ENCODE measurements at places on chromosomes 2 and 18.

- no peak for DNase-seq
Observed at GRCh38 chr2:235572592-235572991, 78.7 kb downstream of the AGAP1 start.

DNA sequence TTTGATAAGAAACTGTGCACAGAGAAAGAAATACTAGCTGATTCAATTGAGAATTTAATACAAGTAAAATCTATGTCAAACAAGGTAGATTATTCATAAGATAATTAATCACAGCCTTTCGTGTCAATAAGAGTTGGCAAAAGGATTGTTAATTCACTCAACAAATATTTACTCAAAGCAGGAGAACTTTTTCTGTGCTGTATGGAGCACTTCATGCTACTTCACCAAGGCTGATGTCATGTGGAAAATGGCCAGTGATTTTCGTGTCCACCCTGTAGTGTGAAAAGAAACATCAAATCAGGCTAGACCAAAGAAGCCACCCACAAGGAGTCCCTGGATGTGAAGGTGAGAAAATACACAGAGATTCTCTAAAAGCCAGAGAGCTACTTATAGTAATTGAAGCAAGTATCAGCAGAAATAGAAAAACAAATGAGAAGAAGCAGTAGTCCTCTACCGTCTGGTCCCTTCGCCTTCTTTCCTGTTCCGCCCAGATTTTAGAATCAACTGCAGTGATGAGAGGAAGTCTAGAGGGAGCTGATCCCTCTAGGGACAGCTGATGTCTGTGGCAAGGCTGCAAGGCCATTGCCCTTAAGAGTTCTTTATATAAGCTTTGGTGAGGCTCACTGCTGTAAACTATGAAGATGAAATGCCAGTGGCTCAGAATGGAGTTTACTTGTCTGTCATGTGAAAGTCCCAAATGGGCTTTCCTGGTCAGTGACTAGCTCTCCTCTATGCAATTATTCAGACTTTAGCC lies 201.3 kb upstream of the APCDD1 start:
- no peak for DNase-seq

DNA sequence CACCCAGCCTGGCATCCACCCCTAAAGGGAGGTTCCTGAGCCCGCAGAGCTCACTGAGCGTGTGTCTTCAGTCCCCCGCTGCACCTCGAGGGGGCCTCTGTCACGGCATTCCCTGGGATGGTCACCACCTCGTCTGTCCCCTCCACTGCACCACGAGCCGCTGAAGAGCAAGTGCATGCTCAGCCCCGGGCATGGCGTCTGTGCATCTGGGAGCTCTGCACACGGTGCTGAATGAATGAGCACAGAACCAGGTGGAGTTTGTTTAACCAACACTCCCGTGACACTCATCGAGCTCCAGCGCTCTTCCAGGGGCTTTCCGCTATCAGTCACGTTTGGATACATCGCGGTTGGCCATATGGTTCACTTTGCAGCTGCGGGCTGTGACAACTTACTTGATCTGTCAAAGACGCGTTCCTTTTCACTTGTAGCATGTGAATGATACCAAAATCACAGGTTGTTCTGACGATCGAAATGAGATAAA lies 9.2 kb downstream of the ALLC start:
- DNase-seq = no peak

GRCh38 chr2:43333656-43334144 lies 107.3 kb upstream of the ZFP36L2 start:
- peak; percentile 50 for DNase-seq

- DNase-seq = no peak
Observed at GRCh38 chr2:173101687-173102086, 26.0 kb downstream of the MAP3K20 start.

GRCh38 chr18:42028247-42028832 lies 73.3 kb downstream of the PIK3C3 start:
- DNase-seq = peak; percentile 18

GRCh38 chr2:196066291-196067087 lies 2.1 kb downstream of the DNAH7 start:
- peak; percentile 26 for DNase-seq

DNA sequence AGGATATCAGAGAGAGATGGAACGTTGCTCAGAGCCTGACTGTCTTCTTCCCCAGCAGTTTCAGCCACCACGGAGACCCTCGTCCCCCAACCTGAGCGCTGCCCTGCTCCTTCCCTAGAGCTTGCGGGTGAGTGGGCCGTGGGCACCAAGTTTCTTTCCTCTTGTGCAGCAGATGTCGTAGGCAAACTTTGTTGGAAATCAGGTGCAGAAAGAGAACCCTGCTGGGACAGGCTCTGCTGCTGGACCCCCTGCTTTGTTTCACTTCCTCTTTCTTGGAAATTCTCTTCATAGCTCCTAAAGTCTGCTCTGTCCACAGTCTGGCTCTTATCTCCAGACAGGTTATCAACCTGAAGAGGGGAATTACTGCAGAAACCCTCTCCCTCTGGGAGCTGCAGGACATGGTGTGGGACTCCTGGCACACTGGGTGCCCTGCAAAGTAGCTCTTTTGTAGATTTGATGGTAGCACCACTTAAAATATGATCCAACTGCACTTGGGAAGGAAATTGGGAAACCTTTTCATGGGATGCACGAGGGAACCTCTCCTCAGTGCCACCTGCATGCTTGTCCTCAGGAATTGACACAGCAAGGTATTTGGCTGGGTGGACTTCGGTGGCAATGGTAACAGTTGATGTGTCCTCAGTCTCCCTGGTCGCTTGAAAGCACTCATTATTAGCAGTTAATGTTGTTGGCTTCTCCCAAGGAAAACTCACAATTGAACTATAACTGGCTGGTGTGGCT lies 92.2 kb downstream of the ALPK2 start:
- DNase-seq = peak; percentile 47

DNA sequence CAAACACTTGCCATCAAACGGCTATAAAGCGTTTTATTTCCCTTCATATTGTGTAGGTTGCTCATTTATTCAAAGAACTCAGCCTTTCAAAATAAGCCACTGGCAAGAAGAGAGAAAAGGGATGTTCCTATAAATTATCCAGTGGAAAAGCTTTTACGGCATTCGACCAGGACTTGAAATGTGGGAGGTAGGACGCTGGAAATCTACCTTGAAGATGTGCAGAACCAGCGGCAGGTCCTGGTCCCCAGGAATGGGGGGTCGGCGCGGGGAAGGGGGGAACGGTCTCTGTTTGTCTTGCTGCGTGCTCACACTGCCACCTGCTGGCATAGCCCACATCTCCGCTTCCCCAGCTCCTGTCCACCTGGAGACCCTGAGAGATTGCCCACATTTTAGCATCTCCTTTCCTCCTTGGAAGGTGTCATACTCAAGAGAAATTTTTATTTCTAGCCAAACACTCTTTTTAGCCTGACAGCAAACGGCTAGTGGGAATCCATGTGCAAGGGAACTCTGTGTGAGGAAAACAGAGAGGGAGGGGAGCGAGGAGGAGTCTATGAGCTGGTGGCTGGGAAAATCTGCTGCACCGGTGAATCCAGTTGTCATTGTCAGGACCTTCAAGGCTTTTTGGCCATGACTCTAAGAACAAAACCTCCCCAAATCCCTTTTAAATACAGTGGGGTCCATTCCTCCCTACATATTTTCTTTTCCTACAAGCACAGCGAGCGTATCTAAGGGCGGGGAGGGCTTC lies 349.0 kb upstream of the PKDCC start:
- DNase-seq = peak; percentile 54

- DNase-seq = no peak
Observed at GRCh38 chr2:222338374-222338773, 39.6 kb upstream of the PAX3 start.

GRCh38 chr2:46806526-46806925 lies 109.1 kb downstream of the MCFD2 start:
- DNase-seq = no peak

- no peak for DNase-seq
Observed at GRCh38 chr2:39350658-39351057, 86.4 kb downstream of the MAP4K3 start.

GRCh38 chr18:48412339-48412929 lies 3.3 kb upstream of the ZBTB7C start:
- peak; percentile 42 for DNase-seq

GRCh38 chr2:198604599-198604998 lies 800.2 kb downstream of the PLCL1 start:
- DNase-seq = no peak

DNA sequence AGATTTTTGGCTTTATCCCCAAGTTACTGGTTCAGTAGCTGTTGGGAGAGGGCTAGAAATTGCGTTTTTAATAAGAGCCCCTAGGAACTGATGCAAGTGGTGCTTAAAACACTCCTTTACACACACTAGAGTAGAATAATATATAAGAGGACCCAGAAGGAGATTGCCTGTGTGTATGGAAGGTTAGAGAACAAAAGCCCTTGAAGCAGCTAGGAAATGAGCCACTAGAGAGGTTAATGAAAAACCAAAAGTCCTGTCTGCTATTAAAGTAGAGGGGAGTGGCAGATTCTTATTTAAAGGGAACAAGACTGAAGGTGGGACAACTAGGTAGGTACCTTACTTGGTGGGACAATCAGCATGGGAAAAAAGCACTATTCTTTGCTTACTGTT lies 14.4 kb upstream of the SLC39A10 start:
- DNase-seq = no peak

DNA sequence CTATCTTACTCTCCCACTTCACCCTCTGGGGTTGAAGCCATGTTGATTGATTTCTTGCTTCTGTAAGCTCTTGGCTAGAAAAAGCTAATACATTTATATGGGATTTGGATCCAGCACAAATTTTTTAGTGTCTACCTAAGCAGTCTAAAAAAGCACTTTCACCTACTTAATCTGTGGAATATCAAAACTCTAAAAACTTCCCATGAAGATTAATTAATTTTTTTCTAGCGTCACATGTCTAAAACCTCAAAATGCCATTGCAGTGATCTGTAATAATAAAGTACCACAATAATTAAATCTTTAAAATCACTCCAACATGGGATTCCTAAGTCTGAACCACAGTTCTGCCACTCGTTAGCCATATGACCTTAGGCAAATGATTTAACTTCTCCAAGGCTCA lies 180.1 kb downstream of the EN1 start:
- DNase-seq = no peak

GRCh38 chr2:64978514-64979268 lies 10.5 kb upstream of the SLC1A4 start:
- DNase-seq = no peak

GRCh38 chr2:120750488-120751210 lies 15.0 kb downstream of the GLI2 start:
- DNase-seq = no peak

GRCh38 chr18:63505566-63506335 lies 29.0 kb downstream of the SERPINB5 start:
- no peak for DNase-seq

- DNase-seq = no peak
Observed at GRCh38 chr2:237692601-237693290, 65.4 kb downstream of the LRRFIP1 start.

DNA sequence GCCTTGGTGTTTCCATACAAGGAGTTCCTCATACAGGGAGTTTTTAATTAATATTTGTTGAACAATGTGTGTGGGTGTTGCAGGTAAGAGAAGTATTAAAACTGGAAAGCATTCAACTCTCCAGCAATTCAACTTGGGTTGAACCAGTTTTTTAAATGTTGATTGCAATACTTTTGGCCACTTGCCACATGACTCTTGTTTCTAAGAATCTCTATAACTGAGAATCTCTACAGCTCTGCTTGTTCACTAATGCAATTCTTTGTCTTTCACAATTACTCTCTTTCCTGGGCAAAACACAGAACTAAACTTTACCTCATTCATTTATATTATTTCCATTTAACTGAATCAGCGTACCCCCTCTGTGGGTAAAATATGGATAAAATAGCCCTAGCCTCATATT lies 429.4 kb downstream of the ARHGAP15 start:
- DNase-seq = no peak

- no peak for DNase-seq
Observed at GRCh38 chr2:159904959-159905305, 106.9 kb upstream of the CD302 start.

DNA sequence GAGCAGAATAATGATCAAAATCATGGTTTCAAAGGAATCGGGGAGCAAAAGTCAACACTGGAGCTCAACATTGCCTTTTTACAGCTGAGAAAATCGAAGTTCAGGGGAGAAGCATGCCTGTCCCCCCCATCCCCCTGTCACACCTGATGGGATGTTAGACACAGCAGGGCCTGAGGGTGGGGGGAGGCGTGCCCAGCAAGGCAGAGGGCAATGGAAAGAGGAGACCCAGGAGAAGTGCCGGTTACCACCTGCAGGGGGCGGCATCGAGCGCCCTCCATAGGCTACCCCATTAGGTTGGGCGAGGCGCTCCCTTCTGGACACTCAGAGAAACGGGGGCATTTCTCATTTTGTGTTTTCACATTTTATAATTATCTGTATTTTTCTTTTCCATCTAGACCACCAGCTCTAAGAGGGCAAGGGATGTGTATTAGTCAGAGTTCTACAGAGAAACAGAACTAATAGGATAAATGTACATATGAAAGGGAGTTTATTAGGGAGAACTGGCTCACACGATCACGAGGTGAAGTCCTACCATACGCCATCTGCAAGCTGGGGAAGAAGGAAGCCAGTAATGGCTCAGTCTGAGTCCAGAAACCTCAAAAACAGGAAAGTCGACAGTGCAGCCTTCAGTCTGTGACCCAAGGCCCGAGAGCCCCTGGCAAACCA lies 271.3 kb downstream of the LRATD1 start:
- no peak for DNase-seq

DNA sequence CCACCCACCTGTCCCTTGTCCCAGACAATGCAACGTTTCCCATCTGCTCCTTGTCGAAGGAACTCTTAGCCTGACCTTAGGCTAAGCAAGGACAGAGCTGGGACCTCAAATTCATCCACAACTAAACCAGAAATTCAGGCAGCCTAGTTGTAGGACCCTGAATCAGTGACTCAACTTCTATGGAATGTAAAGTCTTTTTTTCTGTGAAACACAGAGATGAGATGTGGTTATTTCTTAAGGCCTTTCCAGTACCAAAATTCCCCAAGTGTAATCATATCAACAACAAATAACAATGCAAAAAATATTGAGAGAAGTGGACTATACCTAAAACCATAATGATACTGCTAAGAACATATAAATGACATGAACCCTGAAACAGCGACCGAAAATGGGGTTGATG lies 46.7 kb downstream of the EN1 start:
- DNase-seq = no peak

DNA sequence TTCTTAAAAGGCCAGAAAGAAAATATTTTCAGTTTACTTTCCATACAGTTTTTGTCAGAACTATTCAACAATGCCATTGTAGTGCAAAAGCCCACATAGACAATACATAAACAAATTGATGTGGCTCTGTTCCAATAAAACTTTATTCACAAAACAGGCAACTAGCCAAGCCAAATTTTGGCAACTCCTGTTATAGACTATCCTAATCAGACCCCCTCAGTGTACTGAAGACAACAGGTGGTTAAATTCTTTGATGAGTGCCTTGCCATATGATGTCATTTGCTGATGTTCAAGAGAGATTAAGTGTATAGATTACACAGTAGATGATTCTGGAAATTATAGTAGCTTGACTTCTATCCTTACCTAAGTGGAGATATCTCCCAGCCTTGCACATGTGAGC lies 83.4 kb downstream of the FANCL start:
- DNase-seq = no peak

- no peak for DNase-seq
Observed at GRCh38 chr18:78975699-78976335, 3.8 kb upstream of the SALL3 start.

All from hematopoietic multipotent progenitor cell (in vitro differentiated cells).